Heart left ventricle (tissue), 16 donors: ENCODE measurements at places on chromosomes 7 and 10.
A peak's percentile ranks its signal among the peaks of the same experiment; 100 is the strongest.

- no peaks in the 10 kb centered on the region for H3K36me3 ChIP-seq
- H3K27ac ChIP-seq: no peak overlapping the region
- H3K4me1 ChIP-seq: no peaks in the 10 kb centered on the region
These were observed 49.1 kb downstream of the PARP12 start for GRCh38 chr7:140013676-140014075.

DNA sequence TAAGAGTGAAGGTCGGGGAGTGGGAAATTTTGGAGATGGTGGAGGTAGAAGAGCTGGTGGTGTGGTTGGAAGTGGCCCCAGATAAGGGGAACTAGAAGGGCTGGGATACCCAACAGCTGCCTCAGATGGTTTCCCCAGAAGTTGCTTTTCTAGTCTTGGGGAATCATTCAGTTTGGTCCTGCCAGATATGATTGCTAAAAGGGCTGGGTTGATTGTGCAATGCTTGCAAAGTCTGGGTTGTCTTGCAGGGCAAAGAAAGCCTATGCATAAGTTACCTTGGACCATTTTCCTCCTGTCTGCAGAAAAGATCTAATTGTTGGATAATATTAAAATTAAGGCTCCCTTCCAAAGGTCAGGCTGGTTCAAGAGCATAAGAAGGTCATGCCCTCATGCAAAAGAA, 213.8 kb upstream of the ZNF804B start:
- H3K27ac ChIP-seq: no peak overlapping the region
- no peaks in the 10 kb centered on the region for H3K36me3 ChIP-seq
- no peaks in the 10 kb centered on the region for H3K4me1 ChIP-seq
- no peaks in the 10 kb centered on the region for H3K27me3 ChIP-seq

DNA sequence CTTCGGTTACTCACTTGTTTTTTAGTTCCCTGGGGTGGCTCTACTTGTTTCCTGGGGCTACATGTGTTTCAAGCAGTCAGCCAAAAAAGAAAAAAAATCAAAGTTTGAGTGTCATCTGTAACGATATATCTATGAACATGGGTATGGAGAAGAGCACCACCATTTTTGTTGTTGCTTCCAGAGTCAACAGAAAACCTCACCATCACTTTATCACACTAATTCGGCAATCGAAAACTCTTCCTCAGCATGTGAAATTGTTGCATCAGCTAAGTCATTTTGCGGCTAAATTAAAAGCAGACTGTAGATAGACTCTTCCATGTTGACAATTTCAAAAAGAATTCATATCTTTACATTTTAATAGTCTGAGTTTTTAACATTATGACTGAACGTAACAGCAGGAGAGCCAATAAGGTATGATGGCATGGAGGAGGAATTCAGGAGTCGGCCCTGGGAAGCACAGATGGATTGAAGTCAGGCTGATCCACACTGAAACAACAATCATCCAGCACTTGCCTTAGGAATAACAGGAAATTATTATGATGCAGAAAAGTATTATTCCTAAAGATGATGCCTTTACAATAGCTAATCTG, 455.7 kb upstream of the KLF6 start:
- no peak for DNase-seq
- H3K4me1 ChIP-seq: no peaks in the 10 kb centered on the region
- H3K4me3 ChIP-seq: no peak overlapping the region
- H3K27ac ChIP-seq: peak overlapping the region; percentile 89
- H3K36me3 ChIP-seq: no peaks in the 10 kb centered on the region

DNA sequence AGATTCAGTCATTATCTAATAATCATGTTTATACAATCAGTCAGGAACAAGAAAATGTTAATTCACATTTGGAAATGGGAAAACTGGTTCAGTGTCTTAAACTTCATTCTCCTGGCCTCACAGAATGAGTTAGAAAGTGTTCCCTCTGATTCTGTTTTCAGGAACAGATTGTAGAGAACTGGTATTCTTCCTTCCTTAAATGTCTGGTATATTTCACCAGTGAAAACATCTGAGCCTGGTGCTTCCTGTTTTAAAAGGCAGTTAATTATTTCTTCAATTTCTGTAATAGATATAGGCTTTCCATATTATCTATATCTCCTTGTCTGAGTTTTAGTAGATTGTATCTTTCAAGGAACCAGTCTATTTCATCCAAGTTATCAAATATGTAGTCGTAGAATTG, 97.1 kb upstream of the TMEM168 start:
- H3K36me3 ChIP-seq: no peaks in the 10 kb centered on the region
- no peaks in the 10 kb centered on the region for H3K27me3 ChIP-seq
- no peak overlapping the region for H3K4me3 ChIP-seq
- H3K27ac ChIP-seq: no peak overlapping the region
- H3K4me1 ChIP-seq: peaks cover 30% of the 10 kb centered on the region

DNA sequence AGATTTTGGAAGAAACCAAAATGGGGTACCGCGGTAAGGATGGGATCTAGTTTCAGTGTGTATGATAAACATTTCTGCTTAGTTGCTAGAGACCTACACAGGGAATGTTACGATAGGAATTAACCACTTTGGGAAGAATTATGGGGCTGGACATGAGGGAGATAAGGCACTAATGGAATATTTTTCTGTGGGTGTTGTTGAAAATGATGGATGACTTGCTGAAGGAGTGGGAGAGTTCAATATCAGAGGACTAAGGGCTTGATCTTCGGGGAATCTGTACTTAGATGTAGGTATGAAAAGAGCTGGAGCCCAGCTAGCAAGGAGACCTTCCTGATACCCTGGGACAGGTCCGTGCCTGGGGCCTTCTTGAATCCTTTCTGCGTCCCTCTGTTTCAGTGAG, 303.7 kb downstream of the EXOC4 start:
- no peak overlapping the region for H3K4me3 ChIP-seq
- no peaks in the 10 kb centered on the region for H3K4me1 ChIP-seq
- H3K27me3 ChIP-seq: no peaks in the 10 kb centered on the region
- H3K36me3 ChIP-seq: no peaks in the 10 kb centered on the region
- no peak for DNase-seq
- no peak overlapping the region for H3K27ac ChIP-seq

GRCh38 chr10:4557469-4557868, 268.5 kb upstream of the AKR1E2 start:
- H3K4me1 ChIP-seq: no peaks in the 10 kb centered on the region
- H3K27me3 ChIP-seq: no peaks in the 10 kb centered on the region
- DNase-seq: no peak
- H3K36me3 ChIP-seq: no peaks in the 10 kb centered on the region

- peaks cover 12% of the 10 kb centered on the region for H3K4me1 ChIP-seq
- H3K4me3 ChIP-seq: no peak overlapping the region
- H3K27ac ChIP-seq: no peak overlapping the region
- no peaks in the 10 kb centered on the region for H3K36me3 ChIP-seq
- H3K27me3 ChIP-seq: no peaks in the 10 kb centered on the region
These were observed 209.3 kb upstream of the TBX20 start for GRCh38 chr7:35463176-35463700.

DNA sequence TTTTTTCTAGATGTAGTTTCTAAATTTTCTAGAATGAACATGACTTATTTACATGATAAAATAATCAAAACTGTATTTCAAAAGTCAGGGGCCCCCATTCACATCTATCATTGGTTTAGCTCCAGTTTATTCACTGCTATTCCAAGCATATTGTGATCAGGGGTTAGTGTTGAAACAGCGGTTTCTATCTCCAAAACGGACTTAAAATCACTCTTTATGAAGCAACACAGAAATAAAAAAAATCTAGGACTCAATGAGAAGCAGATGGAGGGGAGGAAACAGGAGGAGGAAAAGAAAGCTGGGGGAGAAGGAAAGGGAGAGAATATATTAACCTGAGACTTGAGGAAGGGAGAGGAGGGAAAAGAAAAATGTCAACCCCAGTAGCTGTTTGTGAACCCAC, 14.8 kb upstream of the CH25H start:
- no peak for DNase-seq
- no peak overlapping the region for H3K4me3 ChIP-seq
- H3K27ac ChIP-seq: no peak overlapping the region
- no peaks in the 10 kb centered on the region for H3K27me3 ChIP-seq
- peaks cover 9% of the 10 kb centered on the region for H3K4me1 ChIP-seq

- H3K36me3 ChIP-seq: no peaks in the 10 kb centered on the region
- H3K4me1 ChIP-seq: no peaks in the 10 kb centered on the region
- H3K4me3 ChIP-seq: no peak overlapping the region
These were observed 7.3 kb downstream of the ASB13 start for GRCh38 chr10:5658871-5659618.

- H3K36me3 ChIP-seq: no peaks in the 10 kb centered on the region
- no peak for DNase-seq
- H3K27ac ChIP-seq: no peak overlapping the region
- H3K4me1 ChIP-seq: no peaks in the 10 kb centered on the region
- H3K4me3 ChIP-seq: no peak overlapping the region
- H3K27me3 ChIP-seq: no peaks in the 10 kb centered on the region
These were observed 53.0 kb upstream of the TNKS2 start for GRCh38 chr10:91745090-91745831.

- peak within 1 kb of the TSS; percentile 81 for H3K27ac ChIP-seq
- peak within 1 kb of the TSS; percentile 57 for H3K4me3 ChIP-seq
- no peaks in the 10 kb centered on the region for H3K36me3 ChIP-seq
- DNase-seq: no peak
These were observed at the start of gene GIMAP7 for GRCh38 chr7:150514748-150515222. TSS of gene GIMAP7 (plus strand) at chr7:150514872. CDS start at chr7:150519975, 5,103 bp downstream.

DNA sequence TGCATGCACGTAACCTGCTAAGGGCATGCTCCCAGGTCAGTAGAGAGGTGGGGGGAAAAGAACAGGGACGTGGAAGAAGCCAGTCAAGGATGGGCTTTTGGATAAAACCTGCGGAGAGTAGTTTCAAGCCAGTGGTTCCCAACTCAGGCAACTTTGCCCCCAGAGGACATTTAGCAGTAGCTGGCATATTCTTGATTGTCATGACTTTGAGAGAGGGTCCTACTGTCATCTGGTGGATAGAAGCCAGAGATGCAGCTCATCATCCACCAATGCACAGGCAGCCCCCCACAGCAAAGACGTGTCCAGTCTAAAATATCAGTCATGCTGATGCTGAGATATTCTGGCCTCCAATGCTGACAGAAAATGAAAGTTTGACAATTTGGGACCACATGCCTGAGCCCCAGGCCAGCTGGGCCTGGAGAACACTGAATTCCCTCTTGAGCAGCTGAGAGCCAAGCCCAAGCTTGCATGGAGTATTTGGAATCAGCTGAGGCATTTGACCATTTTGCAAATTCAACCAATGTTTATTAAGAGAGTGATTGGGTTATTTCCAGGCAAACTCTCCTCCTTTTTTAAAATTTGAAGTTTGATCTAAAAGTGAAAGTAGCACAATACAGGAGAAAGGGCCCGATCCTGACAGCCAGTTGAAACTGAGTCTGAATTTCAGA, 110.0 kb upstream of the C7orf33 start:
- no peaks in the 10 kb centered on the region for H3K4me1 ChIP-seq
- no peaks in the 10 kb centered on the region for H3K27me3 ChIP-seq
- H3K4me3 ChIP-seq: no peak overlapping the region

DNA sequence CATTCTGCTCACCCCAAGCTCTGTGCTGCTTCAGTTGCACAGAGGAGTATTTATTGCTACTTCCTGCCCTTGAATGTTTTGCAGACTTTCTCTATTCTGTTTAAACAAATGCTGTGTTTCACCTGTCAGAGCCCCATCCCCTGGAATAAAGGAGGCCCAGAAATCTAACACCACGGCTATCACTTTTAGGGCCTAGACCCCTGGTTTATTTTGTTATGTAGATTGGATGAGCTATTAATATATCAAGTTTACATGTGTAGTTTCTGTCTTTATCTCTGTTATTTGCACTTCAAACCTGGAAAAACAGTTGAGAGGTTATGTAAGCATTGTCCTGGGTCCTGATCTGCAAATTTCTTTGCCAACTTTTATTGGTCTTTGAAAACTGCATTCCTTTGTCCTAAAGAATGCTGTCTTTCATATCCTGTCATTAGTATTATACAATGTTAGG, 630.1 kb downstream of the PARD3 start:
- peaks cover 14% of the 10 kb centered on the region for H3K4me1 ChIP-seq
- no peaks in the 10 kb centered on the region for H3K27me3 ChIP-seq
- H3K4me3 ChIP-seq: no peak overlapping the region
- DNase-seq: no peak

GRCh38 chr10:19961076-19962053, 145.1 kb downstream of the PLXDC2 start:
- DNase-seq: no peak
- no peak overlapping the region for H3K27ac ChIP-seq
- no peaks in the 10 kb centered on the region for H3K36me3 ChIP-seq
- H3K4me3 ChIP-seq: no peak overlapping the region
- peaks cover 12% of the 10 kb centered on the region for H3K4me1 ChIP-seq
- no peaks in the 10 kb centered on the region for H3K27me3 ChIP-seq

- H3K27ac ChIP-seq: no peak overlapping the region
- H3K4me3 ChIP-seq: no peak overlapping the region
- H3K27me3 ChIP-seq: no peaks in the 10 kb centered on the region
- no peaks in the 10 kb centered on the region for H3K4me1 ChIP-seq
- no peak for DNase-seq
- H3K36me3 ChIP-seq: peaks cover 4% of the 10 kb centered on the region
These were observed 284.9 kb upstream of the AOAH start for GRCh38 chr7:37009125-37009675.
